ENCODE measurements at places on chromosomes 12 and 14.
A peak's percentile ranks its signal among the peaks of the same experiment; 100 is the strongest.

GRCh38 chr12:123655420-123655819, 15.5 kb upstream of the TCTN2 start:
- no peak for DNase-seq

- no peak for DNase-seq
Measured at GRCh38 chr14:32064931-32065330, 12.2 kb upstream of the ARHGAP5 start.

GRCh38 chr14:90608281-90608680, 207.9 kb downstream of the TTC7B start:
- DNase-seq: no peak

GRCh38 chr12:59168647-59169046, 248.3 kb upstream of the LRIG3 start:
- no peak for DNase-seq

GRCh38 chr12:5796171-5796958, 148.7 kb downstream of the ANO2 start:
- DNase-seq: peak; percentile 49

- DNase-seq: peak; percentile 98
Measured at GRCh38 chr12:121796855-121797751, 3.6 kb upstream of the RHOF start.

DNA sequence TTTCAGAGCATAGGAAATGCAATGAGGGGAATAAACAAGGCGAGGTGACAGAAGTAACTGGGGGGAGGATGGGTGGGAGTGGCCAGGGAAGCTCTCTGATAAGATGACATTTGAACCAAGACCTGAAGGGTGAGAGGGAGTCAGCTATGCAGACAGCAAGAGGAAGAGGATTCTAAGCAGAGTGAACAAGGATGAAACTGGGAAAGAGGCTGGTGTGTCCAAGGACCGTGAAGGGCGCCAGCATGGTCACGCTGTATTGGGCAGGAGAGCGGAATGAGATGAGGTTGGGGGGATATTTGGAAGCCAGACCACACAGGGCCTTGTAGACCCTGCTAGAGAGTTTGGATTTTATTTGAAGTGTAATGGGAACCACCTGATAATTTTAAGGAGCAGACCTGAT, 10.5 kb upstream of the PPP1R1A start:
- no peak for DNase-seq

- no peak for DNase-seq
Measured at GRCh38 chr12:41924111-41924510, 220.6 kb downstream of the GXYLT1 start.

DNA sequence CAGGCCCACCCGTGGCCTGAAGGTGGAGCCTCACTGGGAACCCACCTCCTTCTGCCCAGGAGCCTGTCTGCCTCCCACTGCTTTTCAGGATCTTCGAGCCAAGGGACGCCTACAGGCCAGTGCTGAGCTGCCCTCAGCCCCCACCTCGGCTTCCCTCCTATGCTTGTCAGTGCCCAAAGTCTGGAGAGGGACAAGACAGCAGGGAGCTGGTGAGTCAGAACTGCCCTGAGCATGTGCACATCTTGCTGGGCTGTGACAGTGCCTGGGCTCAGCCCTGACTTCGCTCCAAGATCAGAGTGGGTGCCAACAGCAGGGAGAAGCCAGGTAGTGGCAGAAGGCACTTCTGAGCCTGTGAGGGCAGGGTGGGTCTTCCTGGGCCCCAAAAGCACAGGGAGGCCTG, 286.8 kb downstream of the AEBP2 start:
- no peak for DNase-seq

GRCh38 chr12:132783917-132784531, 22.4 kb upstream of the ANKLE2 start:
- no peak for DNase-seq

GRCh38 chr12:94969424-94969823, 34.1 kb downstream of the NDUFA12 start:
- no peak for DNase-seq

DNA sequence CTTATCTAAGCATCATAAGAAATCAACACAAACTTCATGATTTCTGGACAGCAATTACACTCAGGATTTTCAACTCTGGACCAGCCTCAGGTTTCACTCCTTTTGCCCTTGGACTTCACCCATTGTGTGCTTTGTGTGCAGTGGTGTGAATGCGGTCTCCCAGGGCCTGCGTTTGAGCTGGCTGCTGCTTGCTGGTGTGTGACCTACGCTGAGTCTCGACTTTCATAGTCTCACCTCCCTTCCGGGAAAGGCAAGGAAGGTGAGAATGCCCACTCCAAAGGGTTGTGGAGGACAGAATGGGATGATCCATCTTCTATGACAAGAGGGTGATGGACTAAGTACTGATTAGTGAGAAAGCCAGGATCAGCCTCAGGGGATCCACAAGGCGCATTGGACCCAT, 228.8 kb downstream of the C12orf75 start:
- no peak for DNase-seq

- no peak for DNase-seq
Measured at GRCh38 chr12:91138337-91138920, 27.1 kb upstream of the LUM start.

- no peak for DNase-seq
Measured at GRCh38 chr14:31263485-31264133, 56.0 kb upstream of the HECTD1 start.

DNA sequence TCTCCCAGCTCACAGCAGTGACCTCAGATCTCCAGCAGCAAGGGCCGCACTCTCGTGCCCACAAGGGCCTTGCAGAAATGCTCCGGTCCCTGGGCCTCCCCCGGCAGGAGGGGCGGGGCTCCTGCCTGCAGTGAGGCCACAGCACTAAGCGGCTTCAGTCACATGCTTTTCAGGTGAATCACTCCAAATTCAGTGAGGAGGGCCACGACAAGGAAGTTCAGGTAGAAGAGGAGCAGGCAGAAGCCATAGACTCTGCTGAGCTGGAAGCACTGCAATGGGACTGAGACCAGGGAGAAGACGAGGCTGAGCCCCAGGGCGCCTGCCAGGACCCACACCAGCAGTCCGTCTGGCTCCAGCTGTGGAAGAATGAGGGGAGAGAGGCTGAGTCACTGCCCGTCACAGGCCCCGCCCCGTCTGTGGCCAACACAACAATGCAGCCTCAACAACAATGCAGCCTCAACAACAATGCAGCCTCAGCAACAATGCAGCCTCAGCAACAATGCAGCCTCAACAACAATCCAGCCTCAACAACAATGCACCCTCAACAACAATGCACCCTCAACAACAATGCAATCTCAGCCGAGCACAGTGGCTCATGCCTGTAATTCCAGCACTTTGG, 35.2 kb downstream of the SLC8B1 start:
- peak; percentile 73 for DNase-seq

DNA sequence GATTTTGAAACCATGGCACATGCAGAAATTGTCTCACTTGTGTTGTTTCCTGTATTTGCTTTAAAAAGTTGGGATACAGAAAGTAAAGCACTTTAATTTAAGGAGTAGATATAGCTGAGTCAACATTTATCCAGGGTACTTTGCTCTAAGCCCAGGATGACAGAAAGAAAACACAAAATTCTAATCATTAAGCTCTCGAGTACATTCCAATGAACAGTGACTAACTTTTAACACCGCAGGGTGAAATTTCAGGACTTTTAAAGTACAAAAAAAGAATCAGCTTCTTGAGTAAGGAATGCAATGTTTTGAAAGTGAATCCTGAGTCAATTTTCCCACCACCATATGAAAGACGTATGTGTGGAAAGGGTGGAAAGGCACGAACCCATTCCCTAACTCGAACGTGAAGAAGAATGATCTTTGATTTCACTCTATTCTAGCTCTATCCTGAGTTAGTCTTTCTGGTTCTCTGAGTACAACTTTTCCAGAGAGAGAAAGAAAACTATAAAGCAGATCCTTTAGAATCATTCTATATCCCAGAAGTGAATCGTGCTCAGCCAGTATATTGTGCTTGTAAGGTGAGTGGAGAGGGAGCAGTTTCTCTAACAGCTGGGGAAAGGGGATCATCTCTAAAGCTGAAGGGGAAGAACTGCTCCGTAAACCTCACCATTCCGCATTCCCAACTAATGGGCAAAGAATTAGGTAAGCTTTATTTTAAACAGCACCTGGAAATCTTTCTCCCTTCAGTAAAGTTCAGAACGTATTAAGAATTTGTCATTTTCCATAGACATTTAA, 779.0 kb upstream of the FLRT2 start:
- DNase-seq: no peak

DNA sequence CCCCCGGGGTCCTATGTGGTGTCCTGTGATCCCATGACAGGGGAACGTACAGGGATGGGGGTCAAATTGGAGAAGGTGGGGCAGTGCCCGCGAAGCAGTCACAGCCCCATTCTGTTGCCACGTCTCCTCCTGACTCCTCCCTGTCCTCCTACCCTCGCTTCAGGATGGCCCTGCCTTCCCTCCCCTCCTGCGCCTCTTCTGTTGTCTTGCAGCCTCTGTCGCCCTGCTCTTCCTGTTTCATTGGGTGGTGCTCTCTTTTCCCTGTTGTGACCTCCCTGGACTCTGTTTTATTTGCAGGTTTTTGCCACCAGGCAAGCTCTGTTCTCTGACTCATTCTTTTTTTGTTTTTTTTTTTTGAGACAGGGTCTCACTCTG, 18.7 kb downstream of the CABP1 start:
- DNase-seq: no peak

GRCh38 chr12:53564278-53564677, 57.0 kb upstream of the NPFF start:
- DNase-seq: no peak

- no peak for DNase-seq
Measured at GRCh38 chr14:50452296-50452695, 55.6 kb upstream of the CDKL1 start.

- peak; percentile 74 for DNase-seq
Measured at GRCh38 chr14:105090493-105091053, 25.3 kb upstream of the GPR132 start.

DNA sequence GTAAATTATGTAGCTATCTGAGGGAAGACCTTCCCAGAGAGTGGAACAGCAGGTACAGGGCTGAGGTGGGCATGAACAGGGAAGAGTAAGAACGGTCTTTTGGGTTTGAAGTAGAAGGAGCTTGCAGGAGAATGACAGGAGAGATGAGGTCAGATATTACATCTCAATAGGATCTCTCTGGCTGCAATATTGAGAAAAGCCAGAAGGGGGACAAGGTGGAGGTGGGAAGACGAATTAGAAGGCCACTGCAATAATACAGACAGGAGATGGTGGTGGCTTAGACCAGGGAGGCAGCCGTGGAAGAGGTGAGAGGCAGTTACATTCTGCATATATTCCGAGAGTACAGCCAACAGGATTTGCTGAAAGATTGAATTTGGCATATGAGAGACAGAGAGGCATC, 310.2 kb downstream of the APAF1 start:
- peak; percentile 38 for DNase-seq

GRCh38 chr12:32893458-32893857, 3.1 kb downstream of the PKP2 start:
- DNase-seq: no peak

DNA sequence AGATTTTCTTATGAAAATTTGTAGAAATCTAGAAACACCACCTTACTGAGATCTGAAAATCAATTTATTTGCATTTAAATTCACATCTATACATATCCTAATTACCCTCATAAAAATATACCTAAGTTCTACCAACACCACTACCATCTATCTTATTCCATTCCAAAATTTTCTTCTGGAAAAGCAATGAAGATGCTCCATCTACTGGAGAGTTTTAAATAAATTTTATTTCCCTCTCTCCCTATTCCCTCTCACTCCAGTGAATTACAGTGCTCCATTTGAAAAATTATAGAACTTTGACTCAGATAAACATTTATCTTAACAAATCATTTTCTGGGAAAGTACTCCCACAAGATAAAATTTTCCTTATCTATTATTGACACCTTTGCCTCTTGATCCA, 2.3 kb upstream of the C14orf39 start:
- DNase-seq: no peak

GRCh38 chr14:105181549-105182295, 610 bp upstream of the NUDT14 start:
- no peak for DNase-seq

- DNase-seq: peak; percentile 6
Measured at GRCh38 chr14:95424529-95424928, 91.9 kb downstream of the SYNE3 start.

DNA sequence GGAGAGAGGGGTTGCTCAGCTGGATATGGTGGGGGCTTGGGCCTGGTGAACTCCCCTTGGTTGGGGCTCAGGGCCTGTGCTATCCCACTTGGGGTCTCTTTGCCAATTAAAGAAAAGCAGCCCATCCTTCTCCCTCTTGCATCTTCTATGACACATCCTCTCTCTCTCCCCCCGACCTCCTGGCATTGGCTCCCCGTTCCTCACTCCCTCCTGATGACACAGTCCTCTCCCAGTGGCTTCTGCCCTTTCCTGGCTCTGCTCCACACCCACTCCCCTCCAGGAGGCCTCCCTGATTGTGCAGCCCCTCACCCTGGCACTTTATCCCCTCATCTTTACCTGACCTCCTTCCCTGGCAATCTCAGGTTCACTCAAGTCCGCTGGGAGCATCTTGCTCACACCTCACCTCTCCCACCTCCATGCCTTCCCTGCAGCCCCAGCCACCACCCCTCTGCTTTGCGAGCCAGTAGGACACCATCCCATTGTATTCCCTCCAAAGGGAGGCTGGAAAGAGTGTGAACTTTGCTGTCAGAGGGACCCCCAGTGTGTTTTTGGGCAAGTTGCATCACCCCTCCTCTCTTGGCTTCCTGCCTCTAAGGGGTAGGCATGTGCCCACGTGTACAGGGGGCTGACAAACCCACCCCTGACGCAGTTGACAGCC, 10.7 kb downstream of the KRT80 start:
- no peak for DNase-seq
